ENCODE measurements at places on chromosomes 16 and 17. TPM values are rescaled to one million over a fixed set of nuclear protein-coding genes. Genes with fewer than 3 reads are reported as not detected.

DNA sequence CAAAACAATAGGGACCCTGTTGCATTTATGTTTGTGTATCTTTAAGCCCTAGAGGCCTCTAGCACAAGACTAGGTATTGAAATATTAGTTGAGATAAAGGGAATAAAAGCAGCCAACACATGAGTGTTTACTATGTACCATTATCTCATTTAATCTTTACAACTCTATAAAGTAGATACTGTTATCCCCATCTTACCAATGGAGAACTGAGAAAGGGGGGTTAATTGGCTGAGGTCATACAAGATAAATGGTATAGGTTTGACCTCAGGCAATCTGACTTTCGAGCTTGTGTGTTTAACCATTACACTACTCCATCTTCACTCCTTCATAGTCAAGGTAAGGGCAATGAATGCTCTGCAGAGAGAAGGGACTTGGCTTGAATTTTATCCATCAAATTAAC lies 26.3 kb upstream of the STAC2 start:
- DNase-seq = no peak

KCNAB3 gene
- not detected for total RNA-seq

NPIPA3 gene
- total RNA-seq = 0.54 TPM

DNA sequence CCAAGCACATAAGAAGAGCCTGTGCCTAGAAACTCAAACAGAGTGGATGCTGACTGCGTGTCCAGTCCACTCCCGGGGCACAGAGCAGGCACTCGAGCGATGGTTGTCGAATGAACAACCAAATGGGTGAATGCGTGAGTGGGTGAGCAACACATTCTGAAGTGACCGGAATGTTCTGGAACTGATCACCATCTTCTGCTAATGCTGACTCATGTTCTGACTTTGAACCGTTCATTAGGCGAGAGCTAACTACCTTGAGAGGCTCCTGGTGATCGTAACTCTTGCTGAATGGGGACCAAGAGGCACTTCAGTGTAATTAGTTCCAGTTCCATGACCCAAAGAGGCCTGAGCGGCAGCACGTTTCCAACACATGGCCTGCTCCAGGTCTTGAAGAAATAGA lies 37.9 kb downstream of the IRF8 start:
- no peak for DNase-seq

MYH13 gene
- total RNA-seq = not detected

SLC6A2 gene
- total RNA-seq = not detected

KRTAP9-8 gene
- total RNA-seq = not detected

DNA sequence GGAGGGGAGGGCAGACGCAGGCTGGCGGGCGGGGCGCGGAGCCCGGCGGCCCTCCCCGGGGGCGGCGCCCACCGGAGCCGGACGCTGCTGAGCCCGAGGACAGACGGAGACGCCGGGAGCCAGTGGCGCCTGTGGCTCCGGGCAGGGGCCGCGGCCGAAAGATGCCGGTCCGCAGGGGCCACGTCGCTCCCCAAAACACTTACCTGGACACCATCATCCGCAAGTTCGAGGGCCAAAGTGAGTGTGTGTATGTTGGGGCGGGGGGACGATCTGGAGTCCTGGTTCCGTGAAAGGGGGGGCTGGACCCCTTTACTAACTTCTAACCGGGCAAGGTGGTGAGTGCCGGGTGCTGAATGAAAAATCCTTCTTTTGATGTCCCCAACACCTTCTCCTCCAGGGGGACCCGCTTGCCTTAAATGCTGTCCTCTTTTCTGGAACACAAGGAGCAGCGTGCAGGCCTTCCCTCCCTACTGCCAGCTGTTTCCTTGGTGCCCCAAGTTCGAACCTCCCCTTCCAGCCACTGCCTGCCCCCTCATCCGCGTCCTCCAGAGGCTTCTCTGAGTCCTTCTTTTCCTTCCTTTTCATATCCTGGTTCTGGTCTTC lies at the start of gene KCNH6:
KCNH6 (plus strand) TSS at position 106 of the 603 bp plus-strand sequence; CDS start at position 162, 56 bp downstream.
- DNase-seq = no peak

CLEC3A gene
- total RNA-seq = not detected

HSF4 gene
- total RNA-seq = 6.4 TPM

DNA sequence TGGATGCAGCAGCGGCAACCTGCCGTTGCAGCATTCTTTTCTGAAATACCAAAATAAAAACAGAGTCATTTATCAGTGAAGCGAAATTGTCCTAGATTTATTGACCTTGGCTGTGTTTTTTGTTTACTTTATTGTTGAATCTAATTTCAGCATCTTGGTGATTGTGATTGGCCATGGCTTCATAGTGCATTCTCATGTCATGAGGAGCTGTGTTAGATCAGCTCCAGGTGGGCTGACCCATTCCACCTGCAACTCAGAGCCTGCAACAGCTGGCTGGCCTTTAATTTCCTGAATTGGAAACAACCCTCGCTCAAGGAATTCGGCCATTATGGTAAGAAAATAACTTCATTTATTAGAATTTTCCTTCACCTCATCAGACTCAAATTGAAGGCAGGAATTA lies 16.4 kb downstream of the KRT24 start:
- DNase-seq = no peak

KRT32 gene
- total RNA-seq = 0.09 TPM

Measured in fibroblast of the aortic adventitia (primary cell).